ENCODE measurements at places on chromosomes 13 and 19.
A peak's percentile ranks its signal among the peaks of the same experiment; 100 is the strongest.

- DNase-seq = no peak
Measured at GRCh38 chr19:18488403-18488723, 33.5 kb downstream of the ELL start.

DNA sequence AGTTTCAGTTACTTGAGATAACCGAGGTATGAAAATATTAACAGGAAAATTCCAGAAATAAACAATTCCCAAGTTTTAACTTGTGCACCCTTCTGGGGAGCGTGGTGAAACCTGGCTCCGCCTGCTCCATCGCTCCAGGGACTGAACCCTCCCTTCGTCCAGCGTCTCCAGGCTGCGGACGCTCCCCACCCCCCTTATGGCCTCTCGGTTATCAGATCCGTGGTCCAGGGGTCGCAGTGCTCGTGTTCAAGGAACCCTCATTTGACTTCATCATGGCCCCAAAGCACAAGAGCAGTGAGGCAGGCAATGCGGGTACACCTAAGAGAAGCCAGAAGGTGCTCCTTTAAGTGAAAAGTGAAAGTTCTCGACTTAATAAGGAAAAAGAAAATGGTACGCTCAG is 71.1 kb downstream of the ATP11A start:
- no peak for DNase-seq

GRCh38 chr19:39057615-39058014 is 25.3 kb upstream of the FBXO27 start:
- DNase-seq = no peak

DNA sequence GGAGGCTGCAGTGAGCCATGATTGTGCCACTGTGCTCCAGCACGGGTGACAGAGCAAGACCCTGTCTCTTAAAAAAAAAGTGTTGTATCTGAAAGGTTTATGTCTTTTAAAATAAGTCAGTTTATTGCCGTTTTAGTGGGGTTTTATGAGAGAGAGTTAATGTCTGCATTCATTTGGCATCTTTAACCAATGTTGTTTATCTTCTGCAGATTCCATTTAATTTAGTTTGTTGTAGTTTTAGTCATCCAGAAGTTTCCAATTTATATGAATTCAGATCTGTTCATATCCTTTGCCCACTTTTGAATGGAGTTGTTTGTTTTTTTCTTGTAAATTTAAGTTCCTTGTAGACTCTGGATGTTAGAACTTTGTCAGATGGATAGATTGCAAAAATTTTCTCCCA is 36.7 kb upstream of the LPAR6 start:
- no peak for DNase-seq

- no peak for DNase-seq
Measured at GRCh38 chr19:35023428-35023827, 6.8 kb upstream of the SCN1B start.

- peak; percentile 73 for DNase-seq
Measured at GRCh38 chr13:26502826-26503225, 54.7 kb upstream of the WASF3 start.

- DNase-seq = peak; percentile 58
Measured at GRCh38 chr19:48102870-48103751, 7.5 kb downstream of the PLA2G4C start.

- no peak for DNase-seq
Measured at GRCh38 chr13:95155504-95155903, 145.7 kb downstream of the ABCC4 start.

DNA sequence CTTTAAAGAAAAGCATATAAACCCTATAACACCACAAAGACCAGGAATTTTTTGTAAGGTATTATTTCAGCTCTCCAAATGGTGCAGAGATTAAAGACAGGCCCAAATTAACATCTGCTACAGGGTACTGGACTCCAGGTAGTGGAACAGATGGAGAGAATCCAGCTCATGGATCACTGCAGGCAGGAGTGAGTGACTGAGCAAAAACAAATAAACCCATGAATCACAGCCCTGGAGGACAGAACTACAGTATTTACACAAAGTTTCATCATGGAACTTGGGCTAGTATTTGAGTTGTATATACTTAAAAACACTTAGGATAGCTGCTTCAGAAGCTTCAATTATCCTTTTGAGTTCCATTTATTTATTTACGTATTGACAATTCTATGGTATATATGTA is 132.8 kb upstream of the SPRY2 start:
- DNase-seq = peak; percentile 59

DNA sequence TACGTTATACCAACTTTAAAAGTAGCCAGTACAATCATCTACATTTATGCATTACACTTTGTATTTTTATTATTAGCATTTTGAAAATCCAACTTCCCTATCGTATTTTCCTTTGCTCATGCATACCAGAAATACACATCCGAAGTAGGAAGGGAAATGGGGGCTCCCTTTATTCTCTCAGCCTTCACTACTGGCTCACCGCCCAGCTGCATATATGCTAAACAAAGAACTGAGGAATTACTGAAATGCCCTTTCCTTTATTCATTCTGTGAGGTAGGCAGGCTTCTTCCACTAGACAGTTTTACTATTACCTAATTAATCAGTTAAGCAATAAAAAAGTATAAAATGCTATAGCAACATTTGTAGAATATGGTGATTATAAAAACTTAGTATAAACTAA is 291.6 kb downstream of the KLF12 start:
- peak; percentile 43 for DNase-seq

DNA sequence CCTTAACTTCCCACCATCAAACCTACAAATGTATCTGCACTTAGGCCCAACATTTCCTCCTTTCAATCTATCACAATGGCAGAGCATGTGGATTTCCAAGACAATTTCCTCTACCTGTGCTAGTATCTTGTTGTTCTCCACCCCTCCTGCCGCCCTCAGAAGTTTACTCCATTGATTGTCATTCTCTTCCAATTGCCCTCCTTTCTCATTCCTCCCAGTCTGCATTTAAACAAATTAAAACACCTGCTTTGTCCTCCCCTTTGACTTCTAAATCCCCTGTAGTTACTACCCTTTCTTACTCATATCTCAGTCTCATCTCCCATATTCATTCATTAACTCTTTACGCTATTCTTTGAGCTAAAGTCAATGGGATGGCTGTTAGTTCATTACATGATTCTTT is 370.6 kb downstream of the DIAPH3 start:
- DNase-seq = no peak

DNA sequence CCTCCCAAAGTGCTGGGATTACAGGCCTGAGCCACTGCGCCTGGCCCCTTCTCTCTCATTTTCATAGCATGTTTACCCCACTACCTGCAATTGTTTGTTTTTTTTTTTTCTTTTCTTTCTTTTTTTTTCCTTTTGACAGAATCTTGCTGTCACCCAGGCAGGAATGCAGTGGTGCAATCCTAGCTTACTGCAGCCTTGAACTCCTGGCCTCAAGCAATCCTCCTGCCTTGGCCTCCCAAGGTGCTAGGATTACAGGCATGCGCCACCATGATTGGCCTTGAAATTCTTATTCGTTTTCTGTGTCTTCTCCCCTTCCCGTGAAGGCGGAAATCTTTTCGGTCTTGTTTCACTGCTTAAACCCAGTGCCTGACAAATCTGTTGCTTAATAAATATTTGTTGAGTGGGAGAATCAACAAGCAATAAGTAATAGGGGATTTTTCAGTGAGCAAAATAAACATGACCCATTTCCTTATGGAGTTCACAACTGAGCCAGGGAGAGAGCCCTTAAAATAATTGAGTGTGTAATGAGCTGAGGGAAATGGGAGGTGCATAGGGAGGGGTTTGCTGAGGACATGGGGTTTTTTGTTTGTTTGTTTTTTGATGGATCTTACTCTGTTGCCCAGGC is 1.8 kb upstream of the INSR start:
- no peak for DNase-seq

- DNase-seq = no peak
Measured at GRCh38 chr13:39646122-39646521, 9.3 kb upstream of the COG6 start.

Measured in fibroblast of skin of abdomen (primary cell).